ENCODE measurements at places on chromosomes 3 and 15.

GRCh38 chr15:99917252-99917651 lies 184.0 kb upstream of the LYSMD4 start:
- DNase-seq: no peak

DNA sequence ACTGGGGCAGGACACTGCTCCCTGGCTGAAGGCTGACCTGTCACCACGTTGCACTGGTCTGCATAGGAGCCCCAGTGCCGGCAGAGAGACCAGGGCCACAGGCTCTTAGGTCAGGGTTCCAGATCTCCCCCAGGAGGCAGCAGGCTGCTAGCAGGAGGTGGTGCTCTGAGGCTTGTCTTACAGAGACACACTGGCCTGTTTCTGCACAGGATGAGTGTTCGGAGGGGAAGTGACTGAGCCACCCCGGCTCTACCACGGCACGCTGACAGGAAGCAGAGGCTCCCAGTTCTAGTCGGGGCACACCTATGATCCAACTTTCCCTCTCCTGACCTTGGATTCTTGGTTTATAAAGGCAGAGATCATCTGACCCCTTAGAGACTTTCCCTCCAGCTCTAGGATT lies 8.6 kb downstream of the FBXL22 start:
- DNase-seq: no peak

- DNase-seq: no peak
Observed at GRCh38 chr3:97821287-97821773, 481 bp upstream of the CRYBG3 start.

GRCh38 chr3:65748326-65748725 lies 290.4 kb downstream of the MAGI1 start:
- peak; percentile 61 for DNase-seq

DNA sequence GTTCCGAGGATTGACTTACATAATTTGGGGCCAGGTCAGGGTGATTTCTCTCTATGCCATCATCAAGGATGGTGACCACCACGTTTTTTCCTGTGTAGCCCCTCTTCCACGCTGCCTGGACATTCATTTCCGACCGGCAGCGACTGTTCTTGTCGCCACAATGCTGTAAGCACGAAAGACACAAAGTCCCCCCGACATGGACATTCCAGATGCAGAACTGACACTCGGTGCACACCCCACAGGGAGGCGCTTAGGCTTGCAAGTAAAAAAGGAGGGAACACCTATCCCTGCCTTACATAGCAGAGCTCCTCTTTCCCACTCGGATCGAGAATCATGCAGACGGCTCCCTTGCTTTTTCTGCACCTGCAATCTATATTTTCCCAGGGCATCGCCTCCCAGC lies 58.2 kb downstream of the PCSK6 start:
- DNase-seq: no peak

DNA sequence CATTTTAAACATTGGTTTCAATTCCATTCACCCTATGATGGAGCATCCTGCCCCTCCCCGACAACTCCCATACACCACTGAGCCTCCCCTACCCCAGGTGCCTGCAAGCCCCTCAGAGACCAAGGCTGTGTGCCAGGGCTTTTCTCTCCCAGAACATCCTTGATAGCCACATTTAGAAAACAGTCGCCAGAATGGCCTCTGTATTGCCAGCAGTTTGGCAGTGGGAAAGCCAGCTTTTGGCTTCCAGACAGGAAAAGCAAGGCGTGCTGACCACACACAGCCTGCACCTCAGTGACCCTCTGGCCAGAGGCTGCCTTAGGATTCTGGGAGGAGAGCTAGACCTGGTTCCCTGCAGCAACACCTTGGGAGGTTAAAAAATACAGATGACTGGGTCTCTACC lies 18.2 kb upstream of the HRH1 start:
- DNase-seq: peak; percentile 49

- no peak for DNase-seq
Observed at GRCh38 chr15:78159395-78159794, 10.2 kb downstream of the IDH3A start.

- DNase-seq: no peak
Observed at GRCh38 chr3:139639662-139640061, 38.1 kb downstream of the NMNAT3 start.

GRCh38 chr3:71210257-71211007 lies 373.1 kb downstream of the FOXP1 start:
- DNase-seq: peak; percentile 74

DNA sequence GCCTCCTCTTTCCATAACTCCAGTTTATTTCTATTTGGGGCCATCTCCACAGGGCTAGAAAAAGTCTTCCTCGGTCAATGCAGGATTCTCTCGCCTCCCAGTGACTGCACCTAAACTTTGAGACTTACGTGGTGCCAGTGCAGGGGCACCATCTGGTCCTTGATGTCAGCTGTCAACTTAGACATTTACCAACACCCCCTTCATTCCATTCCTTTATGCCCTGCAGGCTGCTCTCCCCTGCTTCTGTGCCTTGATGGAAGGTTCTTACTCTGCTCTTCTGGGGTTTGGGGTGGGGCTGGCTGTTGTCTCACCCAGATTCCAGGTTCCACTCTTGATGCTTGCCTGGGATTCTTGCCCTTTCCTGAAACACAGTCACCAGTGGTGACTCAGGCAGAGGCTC lies 101.8 kb downstream of the ST8SIA2 start:
- DNase-seq: peak; percentile 18

GRCh38 chr15:89333959-89334509 lies 590 bp downstream of the POLG start:
- DNase-seq: no peak

- no peak for DNase-seq
Observed at GRCh38 chr15:95368191-95368590, 962.3 kb upstream of the NR2F2 start.

DNA sequence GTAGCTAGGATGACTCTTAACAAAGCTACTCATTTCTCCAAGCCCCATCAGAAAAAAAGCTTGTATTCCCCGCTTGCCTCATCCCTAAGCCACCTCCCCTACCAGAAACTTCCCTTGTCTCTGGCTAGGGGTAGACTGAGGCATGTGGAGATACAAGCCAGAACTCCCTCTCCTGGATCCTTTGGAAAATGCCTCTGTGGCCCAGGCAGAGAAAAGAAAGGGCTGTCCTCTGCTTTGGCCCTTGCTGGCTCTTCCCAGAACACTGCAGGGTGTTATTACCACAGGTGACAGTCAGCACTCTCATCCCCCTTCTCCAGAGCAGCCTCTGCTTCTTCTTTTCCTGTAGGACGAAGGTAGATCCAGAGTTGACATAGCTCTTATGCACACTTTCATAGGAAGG lies 15.2 kb downstream of the RMDN3 start:
- no peak for DNase-seq
